Activated naive CD4-positive, alpha-beta T cell treated with anti-CD3 and anti-CD28 coated beads for 36 hours (primary cell): ENCODE measurements at places on chromosomes 7 and 10. TPM values are rescaled to one million over a fixed set of nuclear protein-coding genes. Genes with fewer than 3 reads are reported as not detected.
A peak's percentile ranks its signal among the peaks of the same experiment; 100 is the strongest.

The MYOZ1 gene
- not detected for total RNA-seq

DNA sequence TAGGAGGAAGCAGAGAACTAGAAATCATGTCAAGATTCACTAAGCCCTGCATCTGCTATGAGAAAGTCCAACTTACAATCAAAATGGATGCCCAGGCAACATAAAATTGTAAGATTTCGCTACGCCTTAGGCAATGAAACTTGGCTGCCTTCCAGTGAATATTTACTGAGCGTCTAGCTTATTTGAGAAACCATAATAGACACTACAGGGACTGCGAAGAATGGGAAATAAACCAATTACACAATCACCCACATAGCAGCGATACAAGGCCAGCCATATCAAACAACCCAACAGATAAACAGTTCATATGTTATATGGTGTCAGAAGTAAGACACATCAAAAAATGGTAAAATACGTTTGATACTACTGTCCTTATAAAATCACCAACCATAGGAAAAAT lies 545.0 kb upstream of the C7orf33 start:
- H3K27me3 ChIP-seq = no peaks in the 10 kb centered on the region
- no peak overlapping the region for H3K27ac ChIP-seq
- no peaks in the 10 kb centered on the region for H3K4me1 ChIP-seq
- H3K36me3 ChIP-seq = no peaks in the 10 kb centered on the region
- DNase-seq = no peak
- H3K4me3 ChIP-seq = no peak overlapping the region

DNA sequence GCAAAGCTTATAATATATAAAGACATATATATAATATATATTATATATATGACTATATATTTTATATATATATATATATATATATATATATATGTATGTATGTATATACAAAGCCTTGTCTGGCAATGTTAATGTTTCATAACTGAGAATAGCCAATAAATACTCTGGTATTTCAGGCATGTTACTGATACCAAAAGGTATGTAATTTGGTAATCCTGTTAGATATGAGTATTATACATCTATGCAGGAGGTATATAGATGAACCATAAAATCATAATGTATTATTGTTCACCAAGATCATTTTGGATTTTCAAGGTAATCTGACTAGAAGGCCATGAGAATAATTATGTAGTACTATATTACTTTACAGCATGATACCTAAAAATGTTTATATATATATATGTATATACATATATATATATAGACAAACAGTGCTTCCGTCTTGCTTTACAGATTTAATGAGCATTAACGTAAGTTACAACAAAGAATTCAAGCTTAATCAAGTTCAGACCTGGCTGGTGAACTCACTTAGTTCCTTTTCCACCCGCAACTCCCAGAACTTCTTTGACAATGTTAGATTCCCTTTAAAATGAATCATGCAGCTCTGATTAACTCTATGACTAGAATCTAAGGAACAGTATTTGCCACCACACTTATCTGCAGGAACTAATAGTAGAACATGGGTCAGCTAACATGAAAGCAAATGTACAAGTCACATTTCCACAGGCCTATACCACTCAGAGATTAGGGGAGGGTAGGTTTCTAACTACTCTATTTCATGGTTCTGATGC lies 82.7 kb downstream of the SLC25A13 start:
- peaks cover 4% of the 10 kb centered on the region for H3K36me3 ChIP-seq
- peaks cover 9% of the 10 kb centered on the region for H3K4me1 ChIP-seq
- H3K27ac ChIP-seq = no peak overlapping the region
- H3K27me3 ChIP-seq = no peaks in the 10 kb centered on the region

DNA sequence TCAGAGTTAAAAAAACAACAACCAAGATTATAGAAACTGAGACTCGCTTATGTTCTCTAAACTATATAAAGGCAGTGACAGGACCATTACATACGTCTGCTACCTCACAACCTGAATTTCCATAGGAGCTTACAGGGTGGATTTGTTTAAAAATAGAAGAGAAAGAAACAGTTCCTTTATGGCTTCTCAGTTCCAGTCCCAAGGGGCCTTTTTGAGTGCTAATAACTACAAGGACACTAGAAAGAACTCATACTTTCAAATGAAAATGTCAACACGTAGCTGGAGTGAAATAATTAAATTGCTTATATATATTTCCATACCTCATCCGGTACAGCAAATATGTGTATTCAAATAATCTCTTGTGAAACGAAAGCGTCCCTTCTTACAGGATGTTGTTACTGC lies 19.7 kb downstream of the TSPAN12 start:
- no peak for DNase-seq
- H3K27ac ChIP-seq = no peak overlapping the region
- H3K4me1 ChIP-seq = no peaks in the 10 kb centered on the region
- no peaks in the 10 kb centered on the region for H3K36me3 ChIP-seq
- H3K27me3 ChIP-seq = peaks cover 10% of the 10 kb centered on the region
- H3K4me3 ChIP-seq = no peak overlapping the region

- H3K4me3 ChIP-seq = no peak overlapping the region
- peaks cover 18% of the 10 kb centered on the region for H3K4me1 ChIP-seq
- no peak overlapping the region for H3K27ac ChIP-seq
- DNase-seq = peak; percentile 32
- no peaks in the 10 kb centered on the region for H3K27me3 ChIP-seq
- H3K36me3 ChIP-seq = no peaks in the 10 kb centered on the region
These were observed 122.7 kb downstream of the PRKAG2 start for GRCh38 chr7:151754142-151754590.

GRCh38 chr10:68121852-68122251 lies 12.6 kb downstream of the MYPN start:
- peaks cover 1% of the 10 kb centered on the region for H3K4me1 ChIP-seq
- no peak for DNase-seq
- no peak overlapping the region for H3K4me3 ChIP-seq
- peaks cover 3% of the 10 kb centered on the region for H3K27me3 ChIP-seq
- H3K36me3 ChIP-seq = no peaks in the 10 kb centered on the region

- peaks cover 42% of the 10 kb centered on the region for H3K4me1 ChIP-seq
- peaks cover 6% of the 10 kb centered on the region for H3K36me3 ChIP-seq
- no peak overlapping the region for H3K27ac ChIP-seq
- peak overlapping the region; percentile 94 for H3K4me3 ChIP-seq
- no peak for DNase-seq
These were observed 655 bp downstream of the LMTK2 start for GRCh38 chr7:98107313-98107721.

DNA sequence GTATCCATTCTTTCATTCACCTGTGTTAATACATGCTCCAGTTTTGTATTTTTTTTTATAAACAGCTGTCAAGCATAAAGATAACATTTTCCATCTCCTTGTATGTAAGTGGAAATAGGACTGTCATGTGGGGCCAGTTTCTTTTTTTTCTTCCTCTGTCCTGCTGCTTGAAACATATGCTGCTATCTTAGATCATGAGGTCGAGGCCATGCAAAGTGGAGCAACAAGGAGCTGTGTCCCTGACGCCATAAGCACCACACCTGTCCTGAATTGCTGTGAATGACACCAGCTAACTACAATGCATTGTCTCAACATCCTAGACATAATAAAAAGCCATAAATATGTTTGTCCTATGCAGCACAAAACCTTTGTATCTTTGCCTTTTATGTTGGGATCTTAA lies 37.7 kb upstream of the SLC26A4 start:
- DNase-seq = no peak
- H3K27me3 ChIP-seq = no peaks in the 10 kb centered on the region
- no peaks in the 10 kb centered on the region for H3K36me3 ChIP-seq
- no peak overlapping the region for H3K27ac ChIP-seq
- H3K4me3 ChIP-seq = no peak overlapping the region

- no peaks in the 10 kb centered on the region for H3K27me3 ChIP-seq
- DNase-seq = no peak
- H3K36me3 ChIP-seq = no peaks in the 10 kb centered on the region
- no peak overlapping the region for H3K27ac ChIP-seq
- H3K4me3 ChIP-seq = no peak overlapping the region
These were observed 41.9 kb upstream of the PSMG3 start for GRCh38 chr7:1611708-1612241.

DNA sequence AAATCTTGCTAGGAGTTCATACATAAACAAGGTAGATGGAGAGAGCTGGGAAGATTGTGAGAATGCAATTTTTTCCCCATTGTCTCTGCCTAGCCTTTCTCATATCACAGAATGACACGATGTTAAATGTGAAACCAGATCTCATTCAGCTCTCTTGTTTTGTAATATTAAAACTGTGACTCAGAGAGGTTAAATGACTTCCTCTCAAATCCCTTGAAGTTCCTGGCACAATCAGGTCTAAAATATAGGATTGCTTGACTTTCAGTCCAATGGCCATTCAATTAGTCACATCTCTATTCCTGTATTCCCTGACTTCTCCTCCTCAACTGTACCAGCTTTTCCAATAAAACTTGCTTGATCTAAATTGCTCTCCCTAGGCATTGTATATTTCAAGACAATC lies 3.1 kb downstream of the ANKRD22 start:
- peak overlapping the region; percentile 25 for H3K27ac ChIP-seq
- peaks cover 13% of the 10 kb centered on the region for H3K4me1 ChIP-seq
- no peaks in the 10 kb centered on the region for H3K36me3 ChIP-seq
- H3K27me3 ChIP-seq = peaks cover 12% of the 10 kb centered on the region
- DNase-seq = no peak

DNA sequence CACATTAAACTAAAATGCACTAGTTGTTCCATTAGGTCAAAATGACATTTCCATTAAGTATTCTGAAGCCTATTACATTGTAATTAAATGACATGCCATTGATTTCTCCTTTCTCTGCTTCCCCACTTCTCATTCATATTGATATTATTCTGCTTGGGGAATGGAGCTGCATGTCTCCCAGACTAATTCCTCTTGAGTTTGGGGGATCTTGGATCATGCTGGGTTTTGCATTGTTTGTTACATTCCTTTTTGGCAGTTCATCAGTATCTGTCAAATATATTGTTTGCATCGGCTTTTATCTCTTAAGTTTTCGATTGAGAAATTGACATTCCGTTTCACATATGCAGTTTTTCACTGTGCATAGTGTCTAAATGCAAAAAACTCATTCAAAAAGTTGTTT lies 65.1 kb upstream of the CYP26C1 start:
- H3K36me3 ChIP-seq = no peaks in the 10 kb centered on the region
- DNase-seq = no peak
- H3K27ac ChIP-seq = no peak overlapping the region
- H3K27me3 ChIP-seq = no peaks in the 10 kb centered on the region
- peaks cover 25% of the 10 kb centered on the region for H3K4me1 ChIP-seq

DNA sequence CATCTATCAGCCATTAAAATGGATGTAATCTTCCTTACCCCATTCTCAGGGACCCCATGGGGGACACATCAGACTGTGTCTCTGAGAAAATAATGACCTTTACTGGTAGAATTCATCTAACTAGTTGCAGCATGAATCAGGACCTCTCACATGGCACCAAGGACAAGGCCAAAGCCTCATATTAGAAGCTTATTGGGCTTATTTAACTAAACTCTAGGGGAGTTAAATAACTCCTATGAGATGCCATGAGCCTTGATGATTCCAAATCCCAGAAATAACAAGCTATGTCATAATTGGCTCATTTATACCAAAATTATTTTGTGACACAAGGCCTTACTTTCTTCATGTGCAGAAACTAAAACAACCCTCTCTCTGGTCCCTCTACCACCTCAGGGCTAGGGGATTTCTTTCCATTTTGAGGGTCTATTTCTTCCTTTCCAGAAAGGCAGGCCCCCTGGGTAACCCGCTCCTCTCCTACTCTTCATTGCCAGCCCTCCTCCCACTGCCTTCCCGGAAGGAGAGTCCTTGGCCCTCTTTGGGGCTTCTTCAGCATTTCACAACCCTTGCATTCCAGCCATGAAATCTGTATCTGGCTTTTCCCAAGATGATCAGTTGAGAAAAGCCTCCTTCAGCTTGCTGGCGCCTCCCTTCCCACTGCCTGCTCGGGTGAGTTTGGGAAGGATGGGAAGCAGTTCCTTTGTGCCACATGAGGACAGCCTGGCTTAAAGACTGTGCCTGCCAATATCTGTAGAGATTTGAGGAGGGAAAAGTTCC lies 41.8 kb upstream of the TRIM8 start:
- no peak overlapping the region for H3K4me3 ChIP-seq
- H3K4me1 ChIP-seq = peaks cover 6% of the 10 kb centered on the region
- no peaks in the 10 kb centered on the region for H3K27me3 ChIP-seq
- H3K27ac ChIP-seq = no peak overlapping the region
- DNase-seq = no peak

GRCh38 chr10:26525586-26525985 lies 87.4 kb downstream of the APBB1IP start:
- H3K27me3 ChIP-seq = no peaks in the 10 kb centered on the region
- DNase-seq = no peak
- peaks cover 35% of the 10 kb centered on the region for H3K36me3 ChIP-seq
- no peak overlapping the region for H3K4me3 ChIP-seq
- H3K4me1 ChIP-seq = peaks cover 16% of the 10 kb centered on the region
- H3K27ac ChIP-seq = peak overlapping the region; percentile 60

- no peak overlapping the region for H3K4me3 ChIP-seq
- peaks cover 4% of the 10 kb centered on the region for H3K27me3 ChIP-seq
- no peaks in the 10 kb centered on the region for H3K36me3 ChIP-seq
- no peak overlapping the region for H3K27ac ChIP-seq
These were observed 15.5 kb upstream of the ICA1 start for GRCh38 chr7:8277394-8277982.

DNA sequence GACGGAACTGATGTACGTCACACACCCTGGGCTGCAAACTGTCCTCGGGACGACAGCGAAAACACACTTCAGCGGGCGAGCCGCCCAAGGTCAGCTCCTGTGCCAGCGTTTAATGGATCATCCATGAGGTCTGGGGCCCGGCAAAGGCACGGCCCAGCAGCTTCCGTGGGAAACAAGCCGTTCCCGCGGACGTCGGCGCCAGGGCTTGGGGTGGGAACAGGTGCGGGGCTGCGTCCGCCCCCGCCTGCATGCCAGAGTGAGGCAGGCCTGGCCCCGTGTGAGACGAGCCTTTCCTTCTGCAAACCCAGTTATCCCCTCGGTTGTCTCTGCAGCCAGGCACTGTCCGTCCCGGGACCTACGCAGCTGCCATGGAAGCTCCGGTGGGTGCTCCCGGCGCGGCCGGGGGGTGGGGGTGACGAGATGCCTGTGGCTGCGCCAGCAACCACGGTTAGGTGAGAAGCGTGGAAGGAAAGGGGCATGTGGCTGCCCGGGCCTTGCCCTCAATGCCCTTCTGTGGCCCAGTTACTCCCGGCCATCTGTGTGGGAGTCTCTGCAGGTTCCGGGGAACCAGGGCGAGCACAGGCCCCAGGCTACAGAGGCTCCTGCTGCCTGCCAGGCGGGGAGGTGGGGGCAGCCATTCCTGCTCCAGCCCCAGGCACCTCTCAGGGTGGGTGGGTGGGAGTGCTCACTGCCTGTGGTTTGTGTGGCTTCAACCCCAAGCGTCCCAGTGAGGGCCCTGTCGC lies 42.2 kb upstream of the PDGFA start:
- peaks cover 3% of the 10 kb centered on the region for H3K4me1 ChIP-seq
- H3K4me3 ChIP-seq = no peak overlapping the region
- no peak overlapping the region for H3K27ac ChIP-seq
- H3K27me3 ChIP-seq = no peaks in the 10 kb centered on the region
- peaks cover 3% of the 10 kb centered on the region for H3K36me3 ChIP-seq
- no peak for DNase-seq

- no peak overlapping the region for H3K4me3 ChIP-seq
- H3K4me1 ChIP-seq = no peaks in the 10 kb centered on the region
- H3K27me3 ChIP-seq = peaks cover 7% of the 10 kb centered on the region
- H3K36me3 ChIP-seq = no peaks in the 10 kb centered on the region
- no peak overlapping the region for H3K27ac ChIP-seq
- DNase-seq = no peak
These were observed 5.4 kb downstream of the INMT start for GRCh38 chr7:30757342-30757692.

GRCh38 chr7:44062180-44062902 lies 3.0 kb downstream of the PGAM2 start:
- H3K36me3 ChIP-seq = peaks cover 25% of the 10 kb centered on the region
- no peaks in the 10 kb centered on the region for H3K27me3 ChIP-seq
- no peak overlapping the region for H3K4me3 ChIP-seq
- DNase-seq = no peak

- H3K4me3 ChIP-seq = no peak overlapping the region
- no peaks in the 10 kb centered on the region for H3K27me3 ChIP-seq
- H3K36me3 ChIP-seq = no peaks in the 10 kb centered on the region
- DNase-seq = no peak
These were observed 145.7 kb downstream of the CYP26A1 start for GRCh38 chr10:93219347-93219746.
